Fibroblast of skin of left quadriceps (primary cell): ENCODE measurements at places on chromosomes 2 and 18.

- DNase-seq, result no peak
These were observed 74.5 kb downstream of the SPRED2 start for GRCh38 chr2:65357959-65358294.

DNA sequence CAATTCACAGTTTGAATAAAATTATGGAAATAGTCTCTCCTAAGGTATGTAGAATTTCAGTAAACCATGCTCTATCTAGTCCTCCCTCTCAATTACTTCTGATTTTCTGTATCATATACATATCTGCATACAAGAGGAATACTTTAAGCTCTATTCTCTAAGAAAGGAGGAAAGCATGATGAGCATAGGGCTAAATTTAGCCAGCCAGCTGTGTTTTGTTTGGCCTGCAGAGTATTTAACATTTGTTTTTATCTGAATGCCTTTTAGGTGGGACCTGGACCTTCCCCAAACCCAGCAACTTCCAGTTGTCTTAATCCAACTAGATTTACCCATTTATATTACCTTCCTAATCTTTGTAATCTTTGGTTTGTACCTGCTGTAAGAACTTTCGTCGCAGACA lies 42.2 kb upstream of the FAM117B start:
- no peak for DNase-seq

DNA sequence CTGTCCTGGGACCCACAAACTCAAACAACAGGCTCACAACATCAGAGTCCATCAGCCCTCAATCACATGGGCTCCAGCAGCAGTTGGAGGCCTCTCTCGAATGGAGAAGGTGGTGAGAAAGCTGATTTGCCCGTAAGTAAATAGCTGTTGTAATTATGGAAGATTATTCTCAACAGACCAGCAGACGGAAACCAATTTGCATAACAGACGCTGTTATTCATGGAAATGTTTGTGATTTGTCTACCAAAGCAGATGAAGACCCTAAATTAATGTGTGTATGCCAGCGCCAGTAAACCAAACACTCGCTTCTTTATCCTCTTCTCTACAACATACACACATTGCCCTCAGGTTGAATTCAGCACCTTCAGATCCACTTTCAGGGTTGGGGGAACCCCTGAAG lies 23.4 kb upstream of the GALNT14 start:
- DNase-seq, result no peak

DNA sequence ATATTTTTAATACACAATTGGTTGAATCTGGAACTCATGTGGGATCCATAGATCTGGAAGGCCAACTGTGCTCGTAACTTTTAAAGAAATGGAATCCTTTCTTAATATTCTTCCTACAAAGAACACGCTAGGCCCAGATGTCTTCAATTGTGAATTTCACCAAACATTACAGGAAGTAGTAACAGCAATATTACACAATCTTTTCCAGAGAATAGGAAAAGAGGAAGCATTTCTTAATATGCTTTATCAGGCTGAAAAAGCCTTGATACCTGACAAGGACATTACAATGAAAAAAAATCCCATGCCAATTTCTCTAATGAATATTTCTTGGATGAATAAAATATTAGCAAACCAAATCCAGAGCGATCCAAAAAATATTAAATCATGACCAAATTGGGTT lies 80.3 kb upstream of the HAAO start:
- peak; percentile 61 for DNase-seq

DNA sequence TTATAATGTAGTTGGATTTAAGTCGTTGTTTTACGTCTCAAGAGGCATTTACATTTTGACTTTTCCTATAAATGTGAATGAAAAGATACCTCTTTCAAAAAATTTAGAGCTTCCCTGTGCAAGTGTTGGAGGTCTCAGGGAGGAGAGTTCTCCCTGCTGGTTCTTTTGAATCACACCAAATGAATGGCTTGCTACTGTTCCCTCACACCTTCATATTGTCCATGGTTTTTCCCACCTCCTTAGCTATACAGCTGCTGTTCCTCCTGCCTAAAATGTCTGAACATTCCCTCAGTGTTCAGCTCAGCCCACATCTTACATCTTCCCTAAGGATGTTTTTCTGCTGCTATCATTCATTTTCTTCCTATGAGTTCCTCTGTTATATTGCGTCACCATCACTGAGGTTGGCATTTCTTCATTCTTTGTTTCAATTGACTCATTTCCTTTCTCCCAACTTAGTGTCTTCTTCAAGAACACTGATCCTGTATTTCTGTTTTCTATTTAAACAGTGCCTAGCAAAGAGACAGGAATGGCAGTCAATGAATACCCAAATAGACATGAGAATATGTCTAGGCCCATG lies 46.0 kb downstream of the COX7A2L start:
- DNase-seq, result peak; percentile 88
